Foreskin fibroblast (primary cell): ENCODE measurements at places on chromosomes 5 and 9.

DNA sequence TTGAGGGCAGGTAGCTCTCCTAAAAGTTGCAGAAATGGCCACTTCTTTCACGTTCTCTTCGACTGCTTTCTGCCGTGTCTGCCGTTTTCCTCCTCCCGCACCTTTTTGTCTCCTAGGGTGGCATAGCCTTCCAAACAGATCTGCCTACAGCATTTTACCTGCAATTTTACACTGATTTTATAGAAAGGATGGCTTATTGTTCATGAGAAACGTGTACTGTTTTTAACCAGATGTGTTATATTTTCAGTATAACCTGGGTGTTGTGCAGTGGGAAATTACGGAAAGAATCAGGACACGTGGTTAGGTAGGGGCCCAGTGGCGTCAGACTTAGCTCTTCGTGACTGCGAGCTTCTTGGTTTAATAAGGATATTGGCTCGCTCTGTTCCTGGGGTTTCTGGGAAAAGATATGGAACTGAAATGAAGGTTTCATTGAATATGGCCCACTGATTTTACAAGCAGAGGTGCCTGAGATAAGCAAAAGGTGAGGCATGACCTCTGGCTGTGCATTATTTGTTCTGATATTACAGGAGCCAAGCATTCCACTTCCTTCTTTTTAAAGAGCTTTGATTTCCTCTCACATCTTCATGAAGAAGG is 43.7 kb upstream of the PRSS3 start:
- DNase-seq = no peak

GRCh38 chr5:106443746-106444145 is 1227.0 kb downstream of the EFNA5 start:
- peak; percentile 6 for DNase-seq

GRCh38 chr9:88737031-88737430 is 202.1 kb downstream of the NXNL2 start:
- DNase-seq = no peak

DNA sequence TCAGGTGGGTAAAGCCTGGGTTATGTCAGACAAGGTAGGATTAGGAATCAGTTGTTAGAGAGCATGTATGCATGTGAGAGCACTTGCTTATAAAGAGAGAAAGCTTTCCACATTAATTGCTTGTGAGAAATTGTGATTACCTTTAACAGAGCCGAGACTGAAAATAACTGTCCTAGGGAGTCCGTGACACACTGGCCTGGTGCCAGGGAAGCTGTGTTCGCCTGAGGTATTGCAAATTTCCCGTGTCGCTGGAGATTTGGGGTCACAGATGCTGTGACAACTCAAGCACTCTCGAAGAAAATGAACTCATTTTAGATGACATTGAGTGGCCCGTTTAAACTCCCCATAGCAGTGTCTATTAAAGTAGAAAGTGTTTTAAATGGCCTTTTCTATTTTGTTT is 9.6 kb downstream of the SLC1A1 start:
- DNase-seq = no peak

DNA sequence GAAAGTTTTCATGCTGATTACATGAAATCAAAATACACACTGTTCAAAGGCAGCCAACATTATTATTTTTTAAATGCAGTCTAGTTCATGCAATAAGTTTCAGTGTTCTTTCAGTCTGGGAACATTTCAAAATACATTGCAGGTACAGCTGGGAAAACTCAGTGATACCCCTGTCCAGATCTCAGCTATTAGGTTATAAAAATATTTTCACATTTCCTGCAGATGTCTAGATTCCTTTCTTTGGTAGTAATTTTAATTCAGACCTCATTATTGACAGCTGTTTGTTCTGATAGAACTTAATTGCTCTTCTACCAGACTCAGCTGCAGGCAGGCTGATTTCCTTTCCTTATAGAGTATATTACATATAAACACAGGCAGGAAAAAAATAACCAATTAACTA is 556.8 kb upstream of the DMAC1 start:
- no peak for DNase-seq

GRCh38 chr5:170348137-170348633 is 41.0 kb downstream of the KCNMB1 start:
- DNase-seq = peak; percentile 24

- peak; percentile 44 for DNase-seq
These were observed 43.3 kb upstream of the NDFIP1 start for GRCh38 chr5:142065273-142065672.

- no peak for DNase-seq
These were observed 3.2 kb downstream of the NEURL1B start for GRCh38 chr5:172644266-172644665.

- no peak for DNase-seq
These were observed 179.7 kb upstream of the ISL1 start for GRCh38 chr5:51203598-51203997.

- peak; percentile 19 for DNase-seq
These were observed at the start of gene STK32A for GRCh38 chr5:147234825-147235635. Gene STK32A (plus strand): TSS chr5:147235026. CDS start chr5:147239635, 4,609 bp downstream.

- DNase-seq = no peak
These were observed 289.6 kb downstream of the SEC61B start for GRCh38 chr9:99511723-99512122.

DNA sequence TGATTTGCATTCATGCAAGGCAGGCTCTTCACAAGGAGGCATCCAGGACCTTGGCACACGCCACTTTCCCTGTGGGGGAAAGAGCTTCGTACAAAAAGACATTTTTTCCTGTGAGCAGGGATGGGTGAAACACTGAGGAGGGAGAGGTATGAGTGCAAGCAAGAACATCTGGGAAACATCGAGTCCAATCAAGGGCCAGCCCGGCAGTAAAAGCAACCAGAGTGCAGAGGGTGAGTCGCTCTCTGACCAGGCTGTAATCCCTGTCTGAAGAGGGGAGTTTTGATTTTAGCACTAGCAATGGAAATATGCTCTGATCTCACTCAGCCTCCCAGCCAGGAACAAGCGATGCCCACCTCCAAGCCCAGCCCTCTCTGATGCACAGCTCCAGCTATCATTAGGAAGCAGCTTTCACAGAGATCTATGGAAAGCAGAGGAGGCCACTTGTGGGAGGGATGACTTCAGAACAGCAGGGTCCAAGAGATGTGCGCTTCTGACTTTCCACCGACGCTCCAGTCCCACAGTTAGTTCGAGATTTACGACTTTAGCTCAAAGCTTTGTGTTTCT is 211.0 kb upstream of the ADAMTS16 start:
- no peak for DNase-seq

- peak; percentile 0 for DNase-seq
These were observed 226.5 kb downstream of the TAF11L14 start for GRCh38 chr5:17860660-17861315.

DNA sequence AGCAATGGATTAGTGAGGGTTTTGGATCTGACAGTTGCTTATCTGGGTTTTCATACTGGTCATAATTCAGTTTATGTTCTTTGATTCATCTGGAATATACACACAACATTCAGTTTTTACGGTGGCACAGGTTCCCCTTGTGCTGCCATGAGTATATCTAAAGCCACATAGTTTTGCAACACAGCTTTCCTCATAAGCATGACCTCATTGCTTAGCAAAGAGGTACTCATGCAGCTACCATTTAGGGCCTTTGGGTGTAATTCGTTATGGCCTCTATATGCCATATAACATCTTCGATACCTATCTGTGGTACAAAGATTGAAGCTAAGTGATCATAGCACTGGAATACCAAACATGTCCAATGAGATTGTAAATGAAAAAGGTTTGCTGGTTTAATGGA is 2.9 kb upstream of the RBM22 start:
- peak; percentile 18 for DNase-seq

DNA sequence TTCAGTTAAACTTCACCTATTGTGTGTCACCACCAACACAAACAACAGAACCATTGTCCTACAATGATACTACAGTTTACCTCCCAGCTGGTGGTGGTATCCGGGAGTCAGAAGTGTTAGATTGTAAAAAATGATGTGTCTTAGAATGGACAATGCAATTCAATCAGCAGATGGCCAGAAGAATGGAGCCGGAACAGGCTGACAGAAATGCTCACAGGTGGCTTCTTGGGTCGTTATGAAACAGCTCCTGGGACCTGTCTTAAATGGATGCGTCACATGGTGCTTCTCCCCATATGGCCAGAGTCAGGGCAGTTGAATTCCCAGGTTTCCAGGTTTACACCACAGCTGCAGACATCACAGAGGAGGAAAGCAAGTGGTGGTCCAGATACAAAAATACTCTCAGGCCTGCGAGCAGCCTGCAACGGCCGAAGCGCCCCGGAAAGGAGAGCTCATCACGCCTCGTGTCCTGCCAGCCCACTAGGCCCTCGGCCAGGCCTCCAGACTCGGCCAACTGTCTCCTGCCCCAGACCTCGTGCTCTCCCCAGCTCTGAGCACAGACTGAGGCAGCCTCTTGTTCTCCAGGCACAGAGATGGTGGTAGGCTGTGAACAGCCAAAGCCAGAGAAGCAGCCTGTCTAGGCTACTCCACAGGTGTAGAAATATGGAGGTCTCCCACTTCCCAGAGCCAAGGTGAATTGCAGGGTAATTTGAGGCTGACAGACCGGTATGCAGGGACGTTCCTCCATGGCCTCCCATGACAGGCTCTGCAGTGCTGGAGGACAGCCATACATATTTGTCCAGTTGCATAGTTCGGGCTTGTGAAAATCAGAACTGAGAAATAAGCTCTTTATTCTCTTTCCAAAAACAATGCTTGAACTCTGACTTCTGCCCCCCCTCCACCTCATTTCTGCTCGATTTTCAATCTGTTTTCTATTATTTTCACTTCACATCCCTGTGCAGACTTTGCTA is 98.5 kb upstream of the SPATA31C2 start:
- DNase-seq = no peak

GRCh38 chr9:98191671-98192502 is 550 bp downstream of the CORO2A start:
- no peak for DNase-seq

DNA sequence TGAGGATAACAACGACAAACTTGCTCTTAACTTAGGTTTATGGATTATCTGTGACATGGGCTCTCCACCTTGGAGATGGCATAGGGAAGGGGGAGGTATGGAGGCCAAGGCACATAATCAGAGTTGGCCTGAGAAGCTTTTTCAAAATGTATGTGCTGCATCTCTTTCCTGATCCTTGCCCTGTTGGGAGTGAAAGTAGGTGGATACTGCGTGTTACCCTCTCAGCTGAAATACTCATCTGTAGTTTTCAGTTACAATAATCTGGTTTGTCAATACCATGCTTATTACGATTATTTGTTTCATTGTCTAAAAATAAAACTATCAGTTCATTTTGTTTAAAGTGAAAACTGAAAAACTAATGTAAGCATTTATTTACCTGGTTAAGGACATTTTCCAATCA is 86.7 kb downstream of the SLC44A1 start:
- DNase-seq = no peak

GRCh38 chr5:157558681-157559080 is 16.9 kb downstream of the ADAM19 start:
- peak; percentile 19 for DNase-seq

GRCh38 chr5:173271419-173271818 is 36.4 kb upstream of the NKX2-5 start:
- DNase-seq = no peak

DNA sequence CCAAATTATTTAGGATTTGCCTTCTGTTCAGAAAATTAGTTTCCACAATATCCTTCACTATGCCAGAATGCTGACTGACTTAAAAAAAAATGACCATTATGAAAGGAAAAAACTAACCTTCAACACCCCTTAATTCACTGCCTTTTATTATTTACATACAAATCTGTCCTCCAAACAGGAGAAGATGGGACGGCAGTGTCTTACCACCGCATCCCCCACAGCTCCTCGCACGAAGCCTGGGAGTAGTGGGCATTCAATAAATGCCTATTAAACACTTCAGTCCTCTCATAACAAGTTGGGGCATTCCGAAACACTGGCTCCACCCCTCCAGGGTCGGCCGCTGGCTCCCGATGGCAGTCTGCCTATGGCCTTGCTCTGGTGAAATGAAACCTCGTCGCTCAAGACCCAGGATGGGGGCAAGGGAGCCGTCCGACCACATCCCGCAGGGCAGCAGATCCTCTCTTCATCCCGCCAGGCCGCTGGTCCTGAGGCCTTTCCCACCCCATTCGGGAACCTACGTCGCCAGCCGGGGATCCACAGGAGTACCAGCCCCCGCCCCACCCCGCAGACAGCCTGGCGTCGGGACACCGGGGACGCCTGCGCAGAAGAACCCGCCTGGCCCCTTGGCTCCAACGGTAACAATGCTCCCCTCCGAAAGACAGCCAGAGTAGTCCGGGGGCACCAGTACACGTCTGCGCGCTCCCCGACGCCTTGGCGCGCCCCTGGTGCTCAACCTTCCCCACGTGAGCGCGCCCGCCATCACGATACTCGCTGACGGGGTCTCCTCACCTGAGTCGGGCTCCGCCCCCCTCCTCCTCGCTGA is 613 bp downstream of the ZBTB5 start:
- peak; percentile 76 for DNase-seq

DNA sequence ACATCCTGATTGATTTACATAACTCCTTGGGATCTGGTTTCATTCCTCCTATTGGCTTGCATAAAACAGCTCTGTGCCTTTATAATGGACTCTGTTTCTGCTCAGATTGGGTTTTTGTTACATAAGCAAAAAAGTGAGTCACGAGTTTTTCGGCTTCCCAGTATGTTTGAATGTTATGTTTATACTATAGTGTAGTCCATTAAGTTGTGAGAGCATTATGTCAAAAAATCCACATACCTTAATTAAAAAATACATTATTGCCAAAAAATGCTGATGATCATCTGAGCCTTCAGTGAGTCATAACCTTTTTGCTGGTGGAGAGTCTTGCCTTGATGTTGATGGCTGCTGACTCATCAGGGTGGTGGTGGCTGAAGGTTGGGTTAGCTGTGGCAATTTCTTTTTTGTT is 144.6 kb downstream of the CCDC171 start:
- DNase-seq = peak; percentile 72

DNA sequence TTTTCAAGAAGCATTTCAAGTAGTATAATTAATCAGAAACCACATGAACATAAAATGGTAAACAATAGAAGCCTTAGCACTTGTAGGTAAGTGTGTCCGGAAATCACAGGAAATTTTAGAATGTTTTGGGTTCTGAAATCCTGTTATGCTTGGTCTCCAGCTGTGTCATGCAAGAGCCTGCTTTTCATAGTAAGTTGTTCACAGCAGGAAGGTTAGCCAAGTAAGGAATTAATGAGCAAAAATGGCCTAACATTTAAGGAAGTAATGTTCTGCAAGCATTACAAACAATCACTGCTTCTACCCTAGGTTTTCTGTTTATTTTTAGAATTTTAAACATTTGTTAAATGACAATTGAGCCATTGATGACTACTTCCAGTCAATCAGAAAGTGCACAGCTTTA is 669.5 kb downstream of the SLCO4C1 start:
- no peak for DNase-seq

DNA sequence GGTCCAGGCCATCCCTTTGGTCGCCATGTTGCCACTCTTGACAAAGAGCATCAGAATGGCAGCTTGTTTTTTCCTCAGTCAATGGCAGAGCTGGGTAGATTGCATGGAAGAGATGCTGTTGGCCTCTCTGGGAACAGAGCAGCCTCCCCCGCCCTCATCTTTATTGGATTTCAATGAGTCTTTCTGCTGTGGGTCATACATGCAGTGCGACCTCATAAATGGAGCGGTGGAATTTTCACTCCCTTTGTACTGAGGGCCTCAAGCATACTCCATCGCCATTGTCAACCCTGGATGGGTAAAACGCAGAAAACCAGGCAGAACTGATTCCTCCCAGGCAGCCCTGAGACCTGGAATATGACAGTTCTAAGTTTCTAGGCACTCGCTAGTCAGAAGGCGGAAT is 71.8 kb downstream of the ZNF618 start:
- no peak for DNase-seq
